ENCODE measurements at places on chromosomes 11 and 22. TPM values are rescaled to one million over a fixed set of nuclear protein-coding genes. Genes with fewer than 3 reads are reported as not detected.

RASD2 gene
- not detected for total RNA-seq

PANX2 gene
- total RNA-seq: 0.58 TPM

OR5B21 gene
- total RNA-seq: not detected

NKAPD1 gene
- 31.8 TPM for total RNA-seq

PIWIL4 gene
- 0.15 TPM for total RNA-seq
